Activated CD4-positive, alpha-beta T cell treated with anti-CD3 and anti-CD28 coated beads for 48 hours (primary cell): ENCODE measurements at places on chromosomes 7 and 10.

DNA sequence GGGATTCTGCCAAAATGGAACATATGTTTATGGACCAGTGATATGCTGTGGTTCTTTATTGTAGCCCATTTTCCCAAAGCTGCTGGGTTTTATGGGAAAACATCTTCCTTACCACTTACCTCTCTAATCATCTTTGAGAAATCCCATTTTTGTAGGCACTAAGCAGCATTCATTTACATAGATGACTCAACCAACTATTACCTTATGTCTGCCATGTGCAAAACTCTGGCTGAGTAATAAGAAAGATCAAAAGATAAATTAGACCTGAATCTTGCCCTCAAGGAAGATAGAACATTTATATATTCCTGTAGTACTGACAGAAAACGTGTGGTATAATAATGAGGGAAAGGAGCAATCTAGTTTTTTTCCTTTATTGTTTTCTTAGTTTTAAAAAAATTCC is 24.3 kb downstream of the CBLL1 start:
- no peak for DNase-seq

DNA sequence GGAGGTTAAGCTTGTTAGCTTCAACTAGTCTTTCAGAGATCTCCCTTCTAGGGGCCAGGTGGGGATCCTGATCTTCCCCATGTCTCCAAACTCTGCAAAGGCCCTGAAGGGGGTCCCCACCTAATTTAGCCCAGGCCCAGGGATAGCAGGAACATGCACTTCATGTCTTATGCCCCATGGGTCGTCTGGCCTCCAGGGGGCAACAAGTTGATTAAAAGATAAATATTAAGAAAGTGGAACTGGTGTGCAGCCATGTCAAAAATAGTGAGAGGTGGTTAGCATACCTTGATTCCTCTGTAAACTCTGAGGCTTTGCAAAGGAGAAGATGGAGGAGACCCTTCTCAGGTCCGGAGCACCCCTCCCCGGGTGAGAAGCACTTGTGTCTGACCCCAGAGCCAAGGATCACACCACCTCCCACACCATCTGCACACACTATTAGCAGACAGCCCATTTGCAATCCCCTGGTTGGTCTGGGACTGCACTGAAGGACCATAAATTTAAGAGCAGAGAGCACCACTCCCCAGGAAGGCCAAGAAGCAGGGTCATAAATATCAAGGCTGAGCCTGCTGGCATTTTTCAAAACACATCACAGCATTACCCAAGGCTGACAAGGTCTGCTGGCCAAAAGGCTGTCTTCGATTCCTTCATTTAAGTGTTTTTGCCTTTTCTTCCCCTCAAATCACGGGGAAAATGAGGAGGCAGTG is 44.2 kb upstream of the LRRC18 start:
- DNase-seq = no peak

DNA sequence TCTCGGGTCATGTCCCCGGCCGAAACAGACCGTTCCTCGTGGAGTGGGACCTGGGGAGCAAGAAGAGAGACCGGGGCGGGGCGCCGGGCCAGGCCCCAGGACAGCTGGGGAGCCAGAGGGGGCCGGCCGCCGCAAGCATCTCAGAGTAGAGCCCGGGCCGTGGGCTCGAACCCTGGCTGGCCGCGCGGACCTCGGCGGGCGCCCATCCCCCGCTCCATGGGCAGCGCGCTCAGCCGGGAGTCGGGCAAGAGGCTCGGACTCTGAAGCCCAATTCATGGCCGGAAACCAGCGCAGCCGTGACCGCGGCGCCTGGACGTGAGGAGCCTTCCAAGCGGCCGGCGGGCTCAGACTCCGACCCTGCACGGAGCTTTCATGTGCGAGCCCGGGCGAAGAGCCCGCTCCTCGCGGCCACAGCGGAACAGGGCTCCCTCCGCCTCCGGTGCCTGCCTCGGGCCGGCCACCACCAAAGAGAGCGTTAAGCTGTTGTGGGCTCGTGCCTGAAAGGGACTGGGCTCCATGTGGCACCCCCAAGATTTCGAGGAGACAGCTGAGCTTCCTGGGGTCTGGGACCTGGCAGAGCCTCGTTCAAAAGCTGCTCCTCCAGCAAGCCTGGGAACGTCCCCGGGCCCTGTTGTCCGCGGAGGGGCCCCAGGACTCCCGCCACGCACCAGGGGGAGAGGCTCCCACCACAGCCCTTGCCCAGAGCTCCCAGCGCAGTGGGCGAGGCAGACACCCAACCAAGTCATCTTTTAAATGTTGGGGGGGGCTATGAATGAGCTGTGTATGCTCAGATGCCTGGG is 757 bp upstream of the GRID1 start:
- DNase-seq = no peak

DNA sequence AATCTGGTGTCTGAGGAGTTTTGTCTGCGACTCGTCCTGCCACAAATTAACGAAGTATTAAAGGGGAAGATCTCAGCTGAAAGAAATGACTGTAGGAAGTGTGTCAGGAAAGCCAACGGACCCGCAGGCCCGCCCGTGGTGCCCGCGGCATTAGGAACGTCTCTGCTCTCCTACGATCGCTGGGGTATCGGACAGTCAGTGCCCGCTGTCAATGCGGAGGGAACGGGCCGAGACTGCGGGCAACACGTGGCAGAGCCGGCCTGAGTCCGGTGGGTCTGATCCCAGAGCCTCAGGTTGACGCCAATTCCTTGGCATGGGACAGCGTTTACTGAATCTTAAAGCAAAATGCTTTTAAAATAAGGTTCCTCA is 128.7 kb downstream of the KBTBD2 start:
- DNase-seq = no peak

- no peak for DNase-seq
Observed at GRCh38 chr7:65946904-65947303, 35.1 kb downstream of the GUSB start.

DNA sequence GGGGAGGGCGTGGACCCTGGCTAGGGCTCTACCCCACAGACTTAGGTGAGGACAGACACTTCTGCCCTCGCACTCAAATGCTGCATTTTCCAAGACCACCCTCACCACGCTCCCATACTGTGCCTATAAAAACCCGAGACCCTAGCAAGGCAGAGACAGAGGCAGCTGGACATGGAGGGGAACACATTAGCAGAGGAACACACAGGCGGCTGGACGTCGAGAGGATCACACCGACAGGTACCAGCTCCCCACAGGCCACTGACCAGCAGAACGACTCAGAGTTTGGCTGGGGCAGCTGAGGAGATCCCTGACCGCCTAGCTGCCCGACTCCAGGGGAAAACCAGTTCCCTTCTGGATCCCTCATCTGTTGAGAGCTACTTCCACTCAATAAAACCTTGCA is 338.2 kb upstream of the SMIM30 start:
- DNase-seq = no peak

DNA sequence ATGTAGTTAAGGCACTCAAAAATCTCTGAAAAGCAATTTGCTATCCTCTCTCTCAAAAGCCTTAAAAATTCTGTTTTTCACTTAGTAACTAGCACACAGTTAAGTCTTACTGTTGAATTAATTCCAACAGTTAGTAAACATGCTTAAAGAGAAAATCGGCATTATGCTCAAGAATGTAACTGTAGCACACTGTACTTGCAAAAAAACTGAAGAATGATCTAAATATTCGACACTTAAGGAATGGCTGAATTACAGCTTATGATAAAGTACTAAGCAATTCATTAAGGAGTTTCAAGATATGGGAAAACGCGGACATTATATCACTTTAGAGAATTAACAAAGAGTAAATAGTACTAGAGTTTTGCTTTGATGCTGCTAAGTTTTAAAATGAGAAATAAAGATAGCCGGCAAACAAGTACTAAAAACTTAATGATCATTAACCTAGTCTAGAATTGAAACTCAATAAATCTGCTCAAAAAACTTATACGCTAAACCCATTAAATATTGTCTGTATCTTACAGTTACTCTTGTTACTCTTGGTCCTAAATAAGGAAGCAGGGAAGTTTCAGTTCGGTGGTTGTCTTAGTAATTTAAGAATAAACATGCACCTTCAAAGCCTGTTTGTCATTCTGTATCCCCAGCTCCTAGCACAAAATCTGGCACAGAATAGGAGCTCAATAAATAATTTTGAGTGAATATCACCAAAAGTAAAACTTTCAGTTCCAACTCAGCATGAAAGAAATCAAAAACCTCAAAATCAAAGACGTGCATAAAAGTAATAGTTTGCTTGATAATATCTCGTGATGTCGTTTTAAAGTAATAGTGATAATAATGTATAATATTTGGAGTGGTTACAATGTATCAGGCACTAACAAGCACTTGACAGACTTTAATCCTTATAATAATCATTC is 1.2 kb downstream of the TRDMT1 start:
- DNase-seq = no peak

DNA sequence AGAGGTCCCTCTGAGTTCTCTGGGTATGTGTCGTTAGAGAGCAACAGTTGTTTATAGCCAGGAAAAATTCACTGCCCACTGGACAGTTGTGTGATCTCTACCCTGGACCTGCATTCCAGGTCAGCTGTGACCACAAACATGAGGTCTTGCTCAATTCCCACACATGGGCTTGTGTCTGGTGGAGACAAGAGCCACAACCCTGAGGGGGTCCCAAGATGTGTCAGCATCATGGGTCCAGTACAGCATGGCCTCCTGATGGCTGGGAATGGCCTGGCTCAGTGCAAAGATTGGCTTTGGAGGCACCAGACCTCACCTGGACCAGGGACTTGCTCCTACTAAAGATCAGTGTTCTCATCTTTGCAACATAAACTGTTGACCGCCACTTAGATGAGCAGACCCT is 751.6 kb downstream of the GRID1 start:
- no peak for DNase-seq

DNA sequence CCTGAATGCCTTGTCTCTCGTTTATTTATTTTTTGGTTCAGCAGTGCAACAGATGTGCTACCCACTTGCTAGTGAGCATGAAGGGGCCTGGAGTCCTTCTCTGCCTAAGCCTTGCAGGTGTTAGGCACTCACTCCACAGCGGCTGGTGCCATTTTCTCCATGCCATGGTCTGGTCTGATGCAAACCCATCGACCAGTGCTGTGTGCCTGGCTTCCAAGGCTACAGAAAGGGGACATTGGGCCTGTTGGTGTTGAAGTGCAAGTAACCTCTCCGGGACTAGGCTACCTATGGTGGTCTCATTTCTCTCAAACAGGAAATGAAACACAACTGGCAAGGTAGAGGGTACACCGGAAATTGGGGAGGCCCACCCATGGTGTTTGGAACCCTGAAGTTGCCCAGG is 198.1 kb downstream of the ADARB2 start:
- DNase-seq = no peak

DNA sequence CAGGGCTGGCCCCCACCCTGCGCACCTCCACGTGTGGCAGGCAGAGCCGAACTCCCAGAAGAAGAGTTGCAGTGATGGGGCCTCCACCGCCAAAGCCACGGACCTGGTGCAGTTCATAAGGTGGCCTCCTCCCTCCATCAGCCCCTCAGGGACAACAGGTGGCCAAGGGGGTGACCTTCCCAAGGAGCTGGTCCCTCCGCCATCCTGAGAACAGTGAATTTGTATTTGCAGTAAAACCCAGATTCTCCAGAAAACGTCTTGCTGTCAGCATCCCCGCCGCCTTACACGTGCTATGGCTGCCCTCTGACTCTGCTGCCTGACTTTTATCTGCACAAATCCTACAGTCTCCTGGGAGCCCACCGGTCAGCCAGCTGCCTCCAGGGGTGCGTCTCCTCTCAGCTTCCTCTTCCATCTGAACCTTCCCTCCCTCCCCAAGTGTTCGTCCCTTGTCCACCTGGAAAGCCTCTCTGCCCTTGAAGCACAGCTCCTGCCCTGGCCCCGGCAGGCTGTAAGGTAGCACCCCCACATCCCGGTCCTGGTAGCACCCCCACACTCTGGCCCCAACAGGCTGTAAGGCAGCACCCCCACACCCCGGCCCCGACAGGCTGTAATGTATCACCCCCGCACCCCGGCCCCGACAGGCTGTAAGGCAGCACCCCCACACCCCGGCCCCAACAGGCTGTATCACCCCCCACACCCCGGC is 311.8 kb downstream of the PTPRN2 start:
- DNase-seq = no peak

DNA sequence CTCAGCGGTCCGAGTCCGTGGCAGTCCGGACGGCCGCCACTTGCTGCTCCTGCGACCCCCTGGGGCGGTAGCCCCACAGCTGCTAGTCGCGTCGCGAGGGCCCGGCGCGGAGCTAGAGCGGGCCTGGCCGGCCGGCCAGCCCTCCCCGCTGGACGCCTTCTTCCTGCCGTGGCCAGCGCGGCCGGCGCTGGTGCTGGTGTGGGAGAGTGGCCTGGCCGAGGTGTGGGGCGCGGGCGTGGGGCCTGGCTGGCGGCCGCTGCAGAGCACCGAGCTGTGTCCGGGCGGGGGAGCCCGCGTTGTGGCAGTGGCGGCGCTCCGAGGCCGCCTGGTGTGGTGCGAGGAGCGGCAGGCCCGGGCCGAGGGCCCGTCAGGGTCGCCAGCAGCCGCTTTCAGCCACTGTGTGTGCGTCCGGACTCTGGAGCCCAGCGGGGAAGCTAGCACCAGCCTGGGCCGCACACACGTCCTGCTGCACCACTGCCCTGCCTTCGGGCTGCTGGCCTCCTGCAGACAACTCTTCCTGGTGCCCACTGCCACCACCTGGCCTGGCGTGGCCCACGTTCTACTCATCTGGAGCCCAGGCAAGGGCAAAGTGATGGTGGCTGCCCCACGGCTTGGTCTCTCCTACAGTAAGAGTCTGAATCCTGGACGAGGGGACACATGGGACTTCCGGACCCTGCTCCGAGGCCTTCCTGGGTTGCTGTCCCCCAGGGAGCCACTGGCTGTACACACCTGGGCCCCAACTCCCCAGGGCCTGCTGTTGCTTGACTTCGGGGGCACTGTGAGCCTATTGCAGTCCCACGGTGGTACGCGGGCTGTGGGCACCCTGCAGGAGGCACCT is 631 bp downstream of the HPS6 start:
- DNase-seq = peak; percentile 31

DNA sequence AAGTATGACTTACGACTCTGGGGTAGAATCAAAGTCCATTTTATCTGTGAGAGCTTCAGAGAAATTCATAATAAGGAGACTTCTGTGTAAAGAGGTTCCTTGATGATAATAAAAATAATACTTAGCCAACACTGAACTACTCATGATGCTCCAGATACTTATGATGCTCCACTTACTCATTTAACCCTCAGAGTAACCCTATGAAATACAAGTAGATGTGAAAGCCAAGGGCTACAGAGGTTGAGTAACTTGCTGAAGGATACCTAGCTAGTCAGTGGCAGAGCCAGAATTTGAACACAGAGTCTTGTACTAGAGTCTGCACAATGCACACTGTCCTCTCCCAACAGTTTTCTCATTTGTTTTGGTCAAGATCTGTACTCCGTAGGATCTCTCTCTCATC is 89.5 kb downstream of the HECW1 start:
- DNase-seq = no peak

DNA sequence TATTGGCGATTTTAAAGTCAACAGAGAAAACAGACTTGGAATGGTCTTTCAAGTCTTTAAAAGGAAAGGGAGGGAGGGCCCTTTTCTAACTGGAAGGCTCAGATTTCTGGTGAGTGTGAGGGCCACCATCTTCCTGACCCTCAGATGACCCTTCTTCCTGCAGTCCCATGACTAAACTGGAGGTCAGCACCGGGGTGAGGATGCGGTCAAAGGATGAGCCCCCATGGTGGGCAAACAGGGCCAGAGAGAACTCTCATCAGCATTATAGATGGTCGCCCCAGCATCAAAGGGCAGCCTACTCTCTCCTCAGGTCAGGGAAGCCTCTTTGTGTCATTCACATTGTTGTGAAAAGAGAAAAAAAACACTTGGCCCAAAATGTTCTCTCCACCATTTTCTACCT is 219.2 kb downstream of the LRMDA start:
- no peak for DNase-seq
